ENCODE measurements at places on chromosomes 6 and 20.

DNA sequence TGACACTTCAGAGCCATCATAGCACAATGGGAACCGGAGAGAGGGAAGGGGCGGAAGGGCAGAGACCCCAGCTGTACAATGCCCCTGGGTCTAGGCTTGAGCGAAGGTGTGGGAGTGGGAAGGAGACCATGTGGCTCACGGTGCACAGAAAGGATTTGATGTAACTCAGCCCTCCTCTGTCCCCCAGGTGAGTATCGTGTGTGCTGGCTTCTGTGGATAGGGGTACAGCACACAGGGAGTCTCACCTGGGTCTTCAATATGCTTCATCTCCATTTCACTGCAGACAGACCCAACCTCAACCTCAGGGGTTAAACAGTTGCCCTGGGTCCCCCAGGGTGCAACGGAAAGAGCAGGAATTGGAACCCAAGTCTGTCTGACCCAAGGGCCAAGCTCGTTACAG lies 122.2 kb downstream of the CDH26 start:
- DNase-seq = no peak

DNA sequence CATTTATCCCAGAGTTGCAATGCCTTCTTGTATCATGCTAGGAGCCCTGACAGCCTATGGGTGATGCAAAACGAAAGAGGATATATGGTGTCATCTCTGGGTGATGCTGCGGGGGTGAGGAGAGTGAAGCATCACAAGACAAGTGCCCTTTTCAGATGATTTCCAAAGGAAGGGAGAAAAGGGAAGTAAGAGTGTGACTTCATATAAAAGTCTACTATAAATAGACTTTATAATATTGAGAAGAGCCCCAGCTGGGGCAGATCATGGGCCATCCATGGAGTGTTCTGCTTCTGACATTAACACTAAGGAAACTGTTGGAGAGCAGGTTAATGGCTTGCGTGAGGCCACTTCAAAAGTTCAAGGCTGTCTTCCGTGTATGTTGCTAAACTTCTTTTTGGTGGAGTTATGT lies 4.4 kb downstream of the CD83 start:
- DNase-seq = no peak

GRCh38 chr6:52596371-52597028 lies 19.6 kb upstream of the TRAM2 start:
- DNase-seq = no peak

- DNase-seq = no peak
Observed at GRCh38 chr6:162572240-162572639, 155.3 kb downstream of the PRKN start.

DNA sequence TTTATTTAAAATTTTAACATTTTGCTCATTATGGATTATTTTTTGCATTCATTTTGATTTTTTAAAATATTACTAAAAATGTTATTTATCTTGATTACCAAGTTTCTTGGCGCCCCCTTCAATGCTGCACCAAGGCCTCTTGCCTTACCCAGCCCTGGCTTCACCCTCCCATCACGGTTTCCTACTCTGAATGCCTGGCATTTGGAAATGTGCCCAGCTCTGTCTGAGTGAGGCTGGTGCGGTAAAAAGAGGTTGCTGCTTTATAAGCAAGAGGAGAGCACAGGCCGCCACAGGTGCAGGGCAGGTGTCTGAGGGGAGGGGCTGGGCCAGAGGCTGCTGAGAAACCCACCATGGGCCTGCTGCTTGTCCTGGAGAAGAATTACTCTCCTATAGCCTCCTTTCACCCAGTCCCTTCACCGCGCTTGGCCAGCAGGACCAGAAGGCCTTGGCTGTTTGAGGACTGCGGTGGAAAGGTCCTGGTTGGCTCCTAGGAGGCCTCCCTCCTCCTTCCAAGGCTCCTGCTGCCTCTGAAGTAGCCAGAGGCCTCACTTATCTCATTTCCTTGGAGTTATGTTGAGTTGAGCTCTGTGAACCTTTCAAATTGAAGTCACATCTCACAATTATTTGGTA lies 62.6 kb downstream of the BANF2 start:
- no peak for DNase-seq

DNA sequence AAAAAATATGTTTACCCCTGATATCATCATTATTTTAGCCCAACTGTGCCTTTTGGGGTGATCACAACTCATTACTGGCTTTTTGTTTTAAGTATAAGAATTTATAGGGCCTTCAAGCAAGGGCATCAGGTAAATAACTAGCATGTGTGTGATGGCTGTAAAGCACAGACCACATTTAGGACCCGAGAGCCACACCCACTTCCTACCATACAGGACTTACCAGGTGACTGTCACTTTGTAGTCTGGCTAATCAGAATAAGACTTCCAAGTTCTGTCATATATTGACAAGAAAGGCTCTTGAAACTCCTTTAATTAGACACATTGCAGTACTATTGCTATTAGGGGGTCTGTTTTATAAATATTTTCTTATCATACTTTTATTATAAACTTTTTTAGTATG lies 31.1 kb downstream of the TMEM242 start:
- peak; percentile 39 for DNase-seq

- DNase-seq = no peak
Observed at GRCh38 chr6:149259753-149260152, 57.8 kb upstream of the TAB2 start.

- DNase-seq = no peak
Observed at GRCh38 chr6:18742406-18742805, 355.3 kb downstream of the RNF144B start.

DNA sequence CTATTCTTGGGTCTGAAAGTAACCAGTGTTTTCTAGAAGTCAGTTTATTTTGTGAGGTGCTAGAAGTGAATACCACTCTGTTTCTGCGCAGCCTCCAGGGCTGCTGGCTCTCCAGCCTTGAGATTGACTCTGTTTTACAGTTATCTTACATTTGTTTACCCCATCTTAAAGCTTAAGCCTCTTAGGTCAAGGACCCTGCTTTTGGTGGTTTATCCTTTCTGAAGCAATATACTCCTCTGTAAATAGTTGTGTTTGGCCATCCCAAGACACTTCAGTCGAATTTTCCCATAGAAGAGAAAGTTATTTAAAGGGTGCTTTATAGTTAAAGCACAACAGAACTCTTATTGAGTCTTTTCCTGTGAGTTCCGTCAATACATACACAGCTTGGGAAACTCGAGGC lies 190.6 kb upstream of the RSPO3 start:
- DNase-seq = no peak

GRCh38 chr20:36311141-36311853 lies 5.2 kb downstream of the DLGAP4 start:
- no peak for DNase-seq

DNA sequence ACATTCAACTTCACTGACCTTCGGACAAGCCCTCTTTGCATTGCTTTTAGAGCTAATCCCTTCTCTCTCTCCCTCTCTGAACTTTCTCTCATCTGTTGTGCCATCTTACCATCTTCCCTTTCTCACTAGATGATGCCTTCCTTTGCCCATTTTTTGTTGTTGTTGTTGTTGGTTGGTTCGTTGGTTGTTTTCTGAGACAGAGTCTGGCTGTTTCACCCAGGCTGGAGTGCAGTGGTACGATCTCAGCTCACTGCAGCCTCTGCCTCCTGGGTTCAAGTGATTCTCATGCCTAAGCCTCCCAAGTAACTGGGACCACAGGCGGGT lies 18.8 kb downstream of the MAP3K5 start:
- no peak for DNase-seq

DNA sequence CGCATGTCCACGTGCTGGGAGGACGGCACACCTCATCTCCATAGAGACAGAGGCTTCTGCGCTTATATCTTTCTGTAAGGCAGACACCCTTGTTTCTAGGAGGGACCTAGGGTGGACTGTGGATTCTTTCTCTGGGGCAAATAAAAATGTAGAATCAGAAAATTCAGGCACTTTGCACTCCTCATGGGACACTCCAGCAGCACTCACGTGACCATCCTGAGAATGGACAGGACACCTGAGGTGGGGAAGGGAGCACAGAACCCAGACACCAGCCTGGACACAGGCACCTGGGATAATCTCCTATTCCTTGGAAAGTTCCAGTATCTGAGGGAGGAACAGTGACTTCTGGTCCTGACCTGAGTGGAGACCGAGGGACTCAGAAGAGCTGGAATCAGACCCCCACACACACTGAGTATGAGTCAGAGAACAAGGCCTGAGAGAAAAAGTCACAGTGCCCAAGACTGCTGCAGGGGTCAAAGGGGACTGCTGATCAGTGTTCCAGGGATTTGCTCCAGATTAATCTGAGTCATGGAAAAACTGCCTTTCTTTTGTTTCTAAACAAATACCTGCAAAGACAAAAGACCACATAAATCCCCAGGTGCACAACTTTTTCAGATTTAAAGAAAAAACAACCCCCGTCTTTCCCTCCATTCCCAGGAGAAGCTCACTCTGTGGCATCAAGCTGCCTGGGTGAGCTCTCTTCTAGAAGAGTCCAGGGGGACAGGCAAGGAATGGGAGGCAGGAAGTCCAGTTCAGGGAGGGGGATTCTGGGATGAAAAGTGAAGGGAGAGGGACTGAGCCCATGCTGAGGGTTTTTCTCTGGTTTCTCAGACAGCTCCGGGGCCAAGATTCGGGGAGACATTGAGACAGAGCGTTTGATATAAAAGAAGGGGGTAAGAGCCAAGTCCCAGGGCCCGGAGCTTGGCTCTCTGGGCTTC lies 35.6 kb upstream of the MICB start:
- no peak for DNase-seq

DNA sequence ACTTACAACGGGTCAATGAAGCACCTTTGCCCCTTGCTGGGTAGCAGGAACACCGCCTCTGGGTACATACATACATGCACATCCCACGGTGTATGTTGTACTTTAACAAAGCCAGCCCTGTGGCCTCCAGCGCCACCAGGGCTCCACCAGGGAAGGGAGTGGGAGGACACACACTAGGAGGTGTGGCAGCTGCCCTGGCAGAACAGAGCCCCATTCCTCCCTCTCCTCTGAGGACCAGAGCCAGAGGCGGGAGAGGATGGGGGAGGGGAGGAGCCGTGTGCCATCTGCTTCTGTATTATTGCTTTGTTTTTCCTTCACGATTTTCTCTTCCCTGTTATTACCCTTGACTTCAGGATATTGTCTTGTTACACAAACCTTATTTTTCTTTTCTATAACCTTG lies 105.8 kb upstream of the TRAF3IP2 start:
- DNase-seq = no peak

GRCh38 chr6:114445846-114446245 lies 103.0 kb upstream of the HS3ST5 start:
- no peak for DNase-seq

DNA sequence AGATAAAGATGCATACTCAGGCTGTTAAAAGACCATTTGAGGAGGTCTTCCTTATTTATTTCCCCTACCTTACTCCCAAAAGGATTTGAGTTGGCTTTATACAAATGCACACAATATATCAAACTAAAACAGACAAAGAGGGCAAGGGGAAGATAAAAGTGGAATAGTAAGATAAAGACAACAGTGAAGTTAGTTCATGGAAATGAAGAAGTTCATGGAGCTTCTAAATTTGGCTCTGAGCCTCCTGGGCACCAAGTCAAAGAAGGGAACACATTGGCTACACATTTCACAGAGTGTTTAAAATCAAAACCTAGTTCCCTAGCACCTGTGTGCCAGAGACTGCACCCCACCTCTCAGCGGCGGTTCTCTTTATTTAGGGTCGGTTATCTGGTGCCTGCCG lies 25.8 kb upstream of the ARMC2 start:
- DNase-seq = no peak

GRCh38 chr6:167577891-167578361 lies 248.8 kb upstream of the AFDN start:
- no peak for DNase-seq

- no peak for DNase-seq
Observed at GRCh38 chr6:22146678-22146930, 150.2 kb downstream of the PRL start.

- no peak for DNase-seq
Observed at GRCh38 chr6:154448448-154449096, 61.9 kb downstream of the CNKSR3 start.

DNA sequence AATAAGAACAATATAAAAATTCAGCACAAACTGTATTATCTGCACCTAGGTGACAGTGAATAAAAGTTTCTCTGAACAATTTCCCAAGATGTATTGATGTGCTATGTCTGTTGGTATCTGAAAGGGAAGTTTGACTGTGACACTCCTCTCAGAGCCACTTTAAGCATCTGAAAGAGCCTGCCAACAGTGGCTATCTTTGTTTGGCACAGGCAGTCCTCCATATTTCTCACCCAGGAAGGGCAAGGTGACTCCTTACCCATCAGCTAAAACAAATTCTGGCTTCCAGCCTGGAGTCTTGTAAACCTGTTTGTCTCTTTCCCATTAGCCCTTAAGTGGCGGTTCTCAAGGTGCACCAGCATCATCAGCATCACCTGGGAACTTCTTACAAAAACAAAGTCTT lies 122.4 kb upstream of the VGLL2 start:
- DNase-seq = no peak

GRCh38 chr6:15823838-15824414 lies 161.1 kb upstream of the DTNBP1 start:
- DNase-seq = no peak

DNA sequence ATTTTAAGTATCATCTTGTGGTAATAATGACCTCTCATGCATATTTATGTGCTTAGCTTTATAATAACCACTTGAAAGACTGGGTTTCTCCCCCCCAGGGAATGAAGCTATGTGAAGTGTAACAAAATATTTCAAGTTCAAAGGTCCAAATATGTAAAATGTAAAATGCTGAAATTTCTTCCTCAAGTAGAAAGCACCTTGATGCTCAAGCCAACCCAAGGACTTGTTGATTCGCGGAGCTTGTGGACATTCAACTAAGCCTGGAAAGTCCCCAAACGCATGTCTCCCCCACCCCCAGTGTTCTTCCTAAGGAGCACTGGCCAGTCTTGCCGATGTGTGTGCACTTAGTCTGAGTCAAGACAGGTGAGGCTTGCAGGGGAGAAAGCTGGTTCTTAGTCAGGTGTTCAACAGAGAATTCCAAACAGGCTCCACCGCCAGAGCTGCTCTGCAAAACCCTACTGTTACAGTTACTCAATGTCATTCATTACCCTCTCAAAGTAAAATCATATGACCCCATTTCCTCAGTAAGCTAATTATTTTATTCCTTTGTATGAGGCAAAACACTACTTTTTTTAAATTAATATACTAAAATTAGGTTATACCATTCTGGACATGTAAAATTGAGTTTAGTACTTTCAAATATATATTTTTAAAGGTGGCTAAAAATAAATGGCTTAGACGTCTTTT lies 46.9 kb upstream of the QKI start:
- no peak for DNase-seq

DNA sequence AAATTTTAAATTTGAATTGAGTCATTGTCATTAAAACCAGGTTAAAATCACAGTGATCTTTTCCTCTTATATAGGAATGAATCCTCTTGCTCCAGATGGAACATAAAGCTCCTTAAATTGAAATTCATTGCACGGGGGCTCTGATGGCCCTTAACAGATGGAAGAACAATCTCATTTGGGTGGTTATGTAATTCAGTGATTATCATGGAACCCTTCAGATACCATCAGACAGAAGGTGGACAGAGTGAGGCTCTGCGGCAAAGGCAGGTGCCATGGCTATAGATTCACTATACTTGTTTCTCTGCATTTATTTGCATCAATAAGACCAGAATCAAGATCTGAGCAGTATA lies 17.8 kb upstream of the RNF182 start:
- DNase-seq = no peak

- DNase-seq = no peak
Observed at GRCh38 chr20:45174434-45175364, at the start of gene PI3. PI3 (plus strand) TSS chr20:45174902; CDS start chr20:45174923, 21 bp downstream.

All from MM.1S (cell line).